Mesothelial cell of epicardium (in vitro differentiated cells): ENCODE measurements at places on chromosomes 3 and 15.

DNA sequence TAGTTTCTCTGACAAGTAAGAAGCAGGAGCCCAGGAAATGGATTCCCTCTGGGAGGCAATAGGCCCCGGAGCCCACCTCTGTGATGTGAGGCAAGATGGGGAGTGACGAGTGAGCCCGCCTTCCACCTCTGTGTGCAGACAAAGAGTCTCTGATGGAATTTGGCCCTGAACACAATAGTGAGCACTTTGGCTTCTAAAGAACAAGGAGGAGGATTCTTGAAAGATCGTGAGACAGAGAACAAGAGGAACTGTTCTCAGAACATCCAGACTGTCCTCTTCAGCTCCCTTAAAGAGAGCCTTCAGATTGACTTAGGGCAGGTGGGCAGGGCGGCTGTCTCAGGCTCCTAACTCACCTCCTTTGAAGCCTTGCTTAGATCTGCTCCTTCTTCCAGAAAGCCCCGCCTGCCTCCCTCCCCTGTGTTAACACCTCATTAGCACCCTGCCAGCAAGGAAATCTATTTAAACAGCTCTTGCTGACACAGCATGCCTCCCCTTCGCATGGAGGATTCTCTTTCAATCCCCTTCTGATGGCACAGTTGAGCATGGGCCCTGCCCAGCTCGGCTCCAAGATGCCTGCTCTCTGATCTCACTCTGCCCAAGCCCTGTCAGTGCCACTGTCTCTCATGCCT is 430.3 kb downstream of the NTRK3 start:
- DNase-seq: no peak
- no peak overlapping the region for H3K4me3 ChIP-seq
- no peaks in the 10 kb centered on the region for H3K4me1 ChIP-seq
- no peak overlapping the region for H3K27ac ChIP-seq
- no peaks in the 10 kb centered on the region for H3K36me3 ChIP-seq

- no peak overlapping the region for H3K27ac ChIP-seq
- no peak for DNase-seq
- no peaks in the 10 kb centered on the region for H3K4me1 ChIP-seq
- H3K4me3 ChIP-seq: no peak overlapping the region
- no peaks in the 10 kb centered on the region for H3K27me3 ChIP-seq
Observed at GRCh38 chr15:22939652-22940061, 40.5 kb downstream of the CYFIP1 start.

DNA sequence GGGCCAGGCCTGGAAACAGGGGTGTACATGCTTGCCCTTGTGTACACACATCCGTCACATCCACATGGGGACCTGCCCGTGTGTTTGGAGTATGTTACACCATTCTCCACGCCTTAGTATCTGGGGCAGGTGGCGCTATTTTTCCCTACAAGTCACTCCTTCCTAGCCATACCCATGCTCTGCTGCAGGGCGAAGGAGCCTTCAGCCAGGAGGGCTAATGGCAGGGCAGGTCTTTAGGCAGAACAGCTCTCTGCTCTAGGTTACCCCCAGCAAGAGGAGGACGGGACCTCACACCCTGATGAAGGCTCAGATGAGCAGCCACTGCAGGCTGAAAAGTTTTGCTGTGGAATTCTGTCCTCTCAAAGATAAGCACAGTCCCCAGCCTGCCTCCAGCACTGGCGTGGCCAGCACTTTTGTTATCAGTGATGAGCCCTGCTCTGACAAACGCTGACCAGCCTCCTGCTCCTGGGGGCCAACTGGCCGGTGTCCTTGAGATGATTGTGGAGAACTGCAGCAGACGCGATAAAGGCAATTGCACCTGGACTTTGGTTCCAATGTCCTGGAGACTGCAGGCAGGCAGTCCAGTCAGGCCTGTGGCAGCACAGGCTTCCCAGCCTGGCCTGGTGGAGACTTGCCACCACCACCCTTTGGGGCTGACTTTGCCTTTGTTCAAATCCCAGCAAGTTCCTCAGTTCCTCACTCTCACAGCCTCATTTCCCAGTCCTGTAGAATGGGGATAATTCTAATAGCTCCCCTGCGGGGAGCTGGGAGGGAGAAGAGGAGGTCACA is 19.8 kb upstream of the PIGZ start:
- H3K4me1 ChIP-seq: no peaks in the 10 kb centered on the region
- H3K36me3 ChIP-seq: peaks cover 3% of the 10 kb centered on the region
- DNase-seq: no peak
- H3K4me3 ChIP-seq: no peak overlapping the region
- no peaks in the 10 kb centered on the region for H3K27me3 ChIP-seq
- H3K27ac ChIP-seq: no peak overlapping the region

- no peaks in the 10 kb centered on the region for H3K36me3 ChIP-seq
- DNase-seq: no peak
- peaks cover 47% of the 10 kb centered on the region for H3K4me1 ChIP-seq
- H3K27me3 ChIP-seq: no peaks in the 10 kb centered on the region
- peak overlapping the region; percentile 78 for H3K27ac ChIP-seq
Observed at GRCh38 chr3:106811376-106811775, 565.9 kb upstream of the CCDC54 start.

DNA sequence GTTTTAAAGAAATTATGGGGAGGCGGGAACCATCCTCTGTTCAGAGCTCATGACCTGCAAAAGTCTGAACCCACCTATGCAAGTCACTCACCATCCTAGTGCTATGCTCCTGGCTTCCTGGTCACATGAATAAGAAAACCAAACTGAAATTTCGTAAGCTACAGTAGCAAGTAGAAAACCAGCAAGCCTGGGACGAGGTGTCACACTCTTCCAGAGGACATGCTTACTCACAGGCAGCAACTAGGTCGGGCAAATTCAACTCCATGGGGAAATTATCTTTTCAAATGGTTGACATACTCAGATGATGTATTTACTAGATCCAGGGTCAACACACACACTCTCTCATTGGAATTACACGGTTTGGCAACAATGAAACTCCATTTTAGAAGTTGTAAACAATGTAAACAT is 31.3 kb downstream of the LDHAL6B start:
- H3K4me1 ChIP-seq: no peaks in the 10 kb centered on the region
- no peak for DNase-seq
- no peaks in the 10 kb centered on the region for H3K27me3 ChIP-seq
- no peak overlapping the region for H3K4me3 ChIP-seq
- no peak overlapping the region for H3K27ac ChIP-seq

DNA sequence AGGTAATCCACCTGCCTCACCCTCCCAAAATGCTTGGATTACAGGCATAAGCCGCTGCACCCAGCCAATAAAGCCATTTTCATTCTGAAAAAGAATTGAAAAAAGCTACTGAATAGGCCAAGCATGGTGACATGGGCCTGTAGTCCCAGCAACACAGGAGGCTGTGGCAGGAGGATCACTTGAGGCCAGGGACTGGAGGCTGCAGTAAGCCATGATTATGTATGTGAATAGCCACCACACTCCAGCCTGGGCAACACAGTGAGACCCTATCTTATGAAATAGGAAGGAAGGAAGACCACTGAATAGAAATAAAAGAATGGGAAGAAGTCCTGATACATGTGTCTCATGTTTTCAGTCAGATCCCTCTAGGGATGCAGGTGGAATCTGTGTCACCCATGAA is 36.0 kb upstream of the SEMA4B start:
- peak overlapping the region; percentile 71 for H3K27ac ChIP-seq
- no peak for DNase-seq

DNA sequence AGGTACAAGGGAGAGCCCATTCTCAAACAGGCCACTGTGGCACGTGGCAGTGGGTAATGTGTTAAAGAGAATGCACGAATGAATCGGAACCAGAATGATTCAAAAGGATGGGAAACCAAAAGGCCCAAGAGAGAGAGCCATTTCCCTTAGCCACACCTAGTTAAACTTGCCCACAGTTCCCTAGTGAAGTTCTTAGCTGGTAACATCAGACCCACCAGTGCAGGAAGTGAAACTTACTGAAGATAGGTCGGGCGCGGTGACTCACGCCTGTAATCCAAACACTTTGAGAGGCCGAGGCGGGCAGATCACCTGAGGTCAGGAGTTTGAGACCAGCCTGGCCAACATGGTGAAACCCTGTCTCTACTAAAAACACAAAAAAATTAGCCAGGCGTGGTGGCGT is 97.1 kb downstream of the MEX3B start:
- H3K4me3 ChIP-seq: no peak overlapping the region
- no peaks in the 10 kb centered on the region for H3K27me3 ChIP-seq
- no peak overlapping the region for H3K27ac ChIP-seq
- peaks cover 12% of the 10 kb centered on the region for H3K36me3 ChIP-seq

DNA sequence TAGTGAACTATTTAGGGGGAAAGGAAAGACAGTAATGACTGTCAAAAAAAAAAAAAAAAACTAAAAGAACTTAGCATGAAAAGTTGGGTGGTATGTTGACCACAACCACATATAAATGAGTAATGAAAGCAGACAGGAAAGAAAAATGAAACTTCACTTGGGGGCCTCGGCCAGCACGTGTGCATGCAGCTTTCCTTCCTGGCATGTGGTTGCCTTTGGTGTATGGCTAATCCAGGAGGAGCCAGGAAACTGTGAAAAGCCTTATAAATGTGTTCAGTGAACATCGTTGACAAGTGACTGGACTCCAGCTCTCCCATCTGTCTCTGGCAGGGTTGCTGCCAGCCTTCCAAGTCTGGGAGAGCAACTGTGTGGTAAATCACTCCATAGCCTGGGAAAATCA is 195.1 kb downstream of the DTWD1 start:
- no peaks in the 10 kb centered on the region for H3K36me3 ChIP-seq
- no peak overlapping the region for H3K27ac ChIP-seq
- H3K4me3 ChIP-seq: no peak overlapping the region
